Activated naive CD8-positive, alpha-beta T cell treated with anti-CD3 and anti-CD28 coated beads, Interleukin-2, amount 10 ng/mL, durations not matched to agents 7 days and 5 days (primary cell): ENCODE measurements at places on chromosomes 3 and 15. TPM values are rescaled to one million over a fixed set of nuclear protein-coding genes. Genes with fewer than 3 reads are reported as not detected.

Gene CLDN18
- not detected for total RNA-seq

Gene RAB5A
- 62.1 TPM for total RNA-seq

Gene ARGFX
- not detected for total RNA-seq

Gene CYP8B1
- not detected for total RNA-seq

Gene TMEM207
- total RNA-seq = not detected

Gene PDCD6IP
- 196 TPM for total RNA-seq

Gene UBL7
- 63.2 TPM for total RNA-seq

Gene ERICH6
- total RNA-seq = 0.23 TPM

Gene KPNA1
- 60.6 TPM for total RNA-seq

Gene ATP10A
- total RNA-seq = 57.9 TPM

Gene ZIC1
- total RNA-seq = not detected

Gene ADAMTS17
- total RNA-seq = 7.3 TPM

Gene COX5A
- 222 TPM for total RNA-seq

Gene PTH1R
- not detected for total RNA-seq

Gene EXD1
- not detected for total RNA-seq

Gene ANO10
- 11.8 TPM for total RNA-seq
